Umbilical cord (tissue), 2 donors: ENCODE measurements at places on chromosomes 4 and X.

DNA sequence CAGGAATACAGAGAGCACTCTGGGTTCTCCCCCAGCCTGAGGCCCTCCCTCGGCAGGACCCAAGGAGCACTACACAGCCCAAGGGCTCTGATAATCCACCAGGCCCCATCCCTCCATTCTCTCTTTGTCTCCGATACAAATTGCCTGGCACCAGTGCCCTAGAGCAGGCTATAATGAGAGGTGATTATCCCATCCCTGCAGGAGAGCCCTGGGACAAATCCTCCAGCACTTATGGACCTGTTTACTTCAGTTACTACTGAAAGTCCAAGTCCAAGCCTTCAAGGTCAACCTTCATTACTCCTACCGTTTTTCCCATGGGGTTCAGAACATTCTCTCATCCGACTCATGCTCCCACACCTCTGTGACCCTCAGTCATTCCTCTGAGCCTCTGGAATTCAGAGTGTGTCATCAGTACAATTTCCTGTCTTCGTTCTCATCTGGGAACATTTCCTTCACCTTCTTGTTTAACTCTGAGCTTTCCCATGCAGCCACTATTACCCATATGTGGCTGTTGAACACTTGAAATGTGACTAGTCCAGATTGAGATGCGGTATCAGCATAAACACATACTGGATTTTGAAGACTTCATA lies 299.0 kb downstream of the RAPGEF2 start:
- no peak for DNase-seq

- DNase-seq = peak; percentile 44
These were observed 24.3 kb upstream of the NDNF start for GRCh38 chr4:121096629-121097028.

DNA sequence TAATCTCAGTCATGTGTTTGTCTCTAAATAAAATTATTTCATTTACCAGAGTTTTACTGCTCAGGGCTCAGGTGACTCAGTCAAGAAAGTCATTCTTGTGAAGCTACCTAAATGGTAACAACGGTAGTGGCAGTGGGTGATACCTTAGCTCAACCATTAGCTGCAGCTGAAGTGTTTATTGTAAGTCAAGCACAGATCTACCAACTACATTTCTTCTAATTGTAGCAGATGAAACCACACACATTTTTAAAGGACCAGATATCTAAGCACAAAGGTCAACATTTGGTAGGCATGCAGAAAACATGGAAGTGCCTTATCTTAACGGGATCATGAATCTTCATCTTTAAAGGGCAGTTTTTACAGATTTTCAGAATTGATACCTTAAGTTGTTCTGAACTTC lies 79.1 kb downstream of the FAT4 start:
- no peak for DNase-seq

GRCh38 chr4:30586850-30587249 lies 133.3 kb upstream of the PCDH7 start:
- no peak for DNase-seq

GRCh38 chrX:68090266-68090665 lies 343.0 kb downstream of the OPHN1 start:
- no peak for DNase-seq

DNA sequence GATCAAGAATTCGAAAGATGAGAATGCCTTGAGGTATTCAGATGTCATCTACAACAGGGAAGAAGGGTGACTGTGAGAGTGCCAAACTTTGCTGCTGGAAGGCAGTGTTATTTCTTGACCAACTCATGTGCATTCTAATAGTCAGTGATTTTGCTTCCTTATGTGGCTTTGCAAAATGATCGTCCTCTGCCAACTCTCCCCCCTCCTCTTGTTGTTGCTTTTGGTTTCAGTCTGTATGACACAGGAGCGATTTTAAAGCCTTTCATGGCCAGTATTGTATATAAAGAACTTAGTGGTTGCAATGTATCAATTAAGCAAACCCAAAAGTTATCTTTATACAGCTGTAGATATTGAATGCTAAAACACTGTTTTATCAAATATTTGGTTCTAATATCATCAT lies 379.1 kb downstream of the IL1RAPL1 start:
- DNase-seq = no peak

DNA sequence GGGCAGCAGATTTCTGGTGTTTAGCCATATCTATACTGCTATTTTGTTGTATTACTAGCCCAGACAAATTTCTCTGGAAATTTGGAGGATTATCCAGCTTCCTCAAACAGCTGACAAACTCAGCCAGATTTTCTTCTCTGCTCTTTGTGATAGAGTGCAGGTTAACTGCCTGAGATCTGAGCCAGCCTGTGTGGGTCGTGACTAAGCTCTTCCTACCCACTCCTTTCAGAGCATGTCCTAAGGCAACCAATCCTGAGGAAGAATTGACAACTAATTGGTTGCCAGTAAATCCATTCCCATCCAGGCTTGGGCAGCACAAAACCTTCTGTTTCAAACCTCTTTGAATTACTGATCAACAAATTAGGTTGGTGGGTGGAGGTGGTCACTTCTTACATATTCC lies 2.5 kb upstream of the GABRA2 start:
- no peak for DNase-seq

GRCh38 chr4:110614173-110614963 lies 8.5 kb downstream of the PITX2 start:
- DNase-seq = peak; percentile 29

DNA sequence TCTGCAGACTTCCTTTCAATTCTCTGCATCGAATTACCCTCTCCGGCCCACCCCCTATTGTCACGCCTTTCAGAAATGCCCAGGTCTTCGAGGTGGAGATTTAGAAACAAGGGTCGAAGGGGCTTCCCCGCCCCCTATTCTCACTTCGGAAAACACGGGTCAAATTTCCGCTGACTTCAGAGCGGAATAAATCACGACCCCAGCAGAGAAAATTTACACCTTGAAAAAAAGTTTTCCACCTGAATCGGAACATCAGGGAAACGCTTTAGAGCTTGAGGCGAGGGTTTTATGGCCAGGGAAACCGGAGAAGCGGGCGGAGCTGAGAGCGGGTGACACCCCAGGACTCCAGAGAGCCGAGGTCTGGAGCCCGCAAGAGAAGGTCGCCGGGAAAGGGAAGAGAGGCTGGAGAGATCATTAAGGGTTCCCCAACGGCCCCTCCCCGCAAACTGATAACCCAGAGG lies 1.6 kb downstream of the SHISA3 start:
- DNase-seq = no peak

DNA sequence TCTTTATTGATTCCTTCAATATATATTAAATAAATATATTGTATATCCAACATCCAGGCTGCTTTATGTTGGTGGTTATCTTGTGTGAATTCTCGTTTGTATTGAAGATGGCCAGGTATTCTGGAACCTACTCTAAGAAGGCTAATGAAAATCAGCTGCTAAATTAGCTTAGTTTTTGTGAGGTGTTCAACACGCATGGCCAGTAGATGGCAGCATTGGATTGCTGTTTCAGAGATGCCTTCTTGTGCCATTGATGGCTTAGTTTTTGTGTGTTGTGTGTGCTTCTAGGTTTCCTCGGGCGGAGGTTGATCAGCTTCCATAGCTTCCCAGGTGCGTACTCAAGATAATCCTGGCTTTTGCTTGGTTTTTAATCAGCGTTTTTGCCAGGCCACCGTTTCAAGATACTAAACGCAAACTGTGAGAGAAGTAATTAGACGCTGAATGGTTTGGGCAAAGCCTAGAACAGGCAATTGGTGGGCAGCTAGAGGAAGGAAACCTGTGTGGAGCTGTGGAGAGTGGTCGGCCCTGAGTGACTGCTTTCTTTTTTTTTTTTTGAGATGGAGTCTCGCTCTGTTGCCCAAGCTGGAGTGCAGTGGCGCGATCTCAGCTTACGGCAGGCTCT lies 15.1 kb downstream of the NOCT start:
- peak; percentile 82 for DNase-seq

DNA sequence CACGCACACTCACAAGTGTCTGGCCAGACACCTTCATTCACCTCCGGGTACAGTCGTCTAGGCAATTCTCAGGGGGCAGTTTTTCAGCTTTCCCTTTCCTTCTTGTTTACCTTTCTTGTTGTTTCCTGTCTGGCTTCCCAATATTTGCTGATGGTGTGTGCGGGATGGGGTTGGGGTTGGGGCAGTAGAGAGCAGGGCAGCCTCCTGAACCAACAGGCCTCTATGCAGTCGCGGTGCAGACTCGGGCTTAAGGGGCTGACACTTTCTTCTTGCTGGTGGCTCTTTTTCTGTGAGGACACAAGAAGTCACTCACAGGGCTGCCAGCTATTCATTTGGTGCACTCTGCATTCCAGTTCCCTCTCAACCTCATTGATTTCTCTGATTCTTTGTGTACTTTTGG lies 56.4 kb downstream of the NBDY start:
- no peak for DNase-seq
